Stimulated activated CD4-positive, alpha-beta T cell treated with anti-CD3 and anti-CD28 coated beads, TNF-alpha, amount 100 ng/mL, for 1 hour (primary cell): ENCODE measurements at places on chromosomes 3 and 15.

DNA sequence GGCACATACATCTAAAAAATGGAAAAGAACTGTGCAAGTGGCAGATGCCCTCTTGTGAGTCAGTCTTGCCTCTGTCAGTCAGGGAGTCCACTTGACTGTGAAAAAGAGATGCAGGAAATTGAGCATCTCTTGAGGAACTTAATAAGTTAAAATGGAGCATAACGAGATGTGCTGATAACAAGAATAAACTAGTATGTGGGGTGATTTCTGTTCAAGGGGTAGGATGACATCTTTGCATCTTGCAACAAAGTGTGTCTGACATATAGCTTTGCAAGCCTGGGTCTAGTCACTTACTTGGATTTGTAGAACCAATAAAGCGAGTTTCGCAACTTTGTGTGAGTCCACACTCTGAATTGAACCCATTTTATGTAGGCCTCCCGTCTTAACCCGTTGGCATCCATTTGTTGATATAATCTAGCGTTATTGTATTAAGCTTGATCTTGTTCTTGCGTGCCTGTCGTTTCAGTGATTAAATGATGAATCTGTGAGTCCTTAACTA lies 2.2 kb downstream of the USP3 start:
- no peak for DNase-seq

GRCh38 chr15:70853318-70853972 lies 512 bp downstream of the LARP6 start:
- DNase-seq = no peak

GRCh38 chr3:174303907-174304560 lies 555.1 kb upstream of the NAALADL2 start:
- no peak for DNase-seq

- DNase-seq = no peak
Observed at GRCh38 chr3:180802837-180803236, 109.6 kb upstream of the FXR1 start.

DNA sequence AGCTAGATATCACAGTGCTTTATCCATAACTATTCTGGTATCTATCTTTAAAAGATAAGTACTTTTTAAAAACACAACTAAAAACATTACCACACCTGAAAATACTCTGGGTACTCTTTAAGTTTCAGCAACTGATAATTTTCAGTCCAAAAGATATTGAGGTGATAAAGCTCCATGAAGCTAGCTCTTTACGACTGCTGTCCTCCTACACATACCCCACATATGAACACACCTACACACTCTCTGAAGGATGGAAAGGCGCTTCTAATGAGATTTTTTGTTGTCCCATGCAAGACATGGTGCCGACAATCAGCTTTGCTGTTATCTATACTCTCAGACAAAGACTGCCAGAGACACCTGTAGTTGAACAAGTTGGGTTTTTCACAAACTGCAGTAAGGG lies 19.1 kb upstream of the TM4SF4 start:
- DNase-seq = no peak

GRCh38 chr3:120894316-120895057 lies 13.5 kb upstream of the STXBP5L start:
- DNase-seq = no peak

- no peak for DNase-seq
Observed at GRCh38 chr15:73941871-73942635, 15.8 kb downstream of the LOXL1 start.

GRCh38 chr3:113070681-113071113 lies 79.9 kb downstream of the GTPBP8 start:
- no peak for DNase-seq

- no peak for DNase-seq
Observed at GRCh38 chr3:134394380-134394779, 20.1 kb upstream of the AMOTL2 start.

- DNase-seq = no peak
Observed at GRCh38 chr3:141236361-141236760, 4.7 kb downstream of the PXYLP1 start.

DNA sequence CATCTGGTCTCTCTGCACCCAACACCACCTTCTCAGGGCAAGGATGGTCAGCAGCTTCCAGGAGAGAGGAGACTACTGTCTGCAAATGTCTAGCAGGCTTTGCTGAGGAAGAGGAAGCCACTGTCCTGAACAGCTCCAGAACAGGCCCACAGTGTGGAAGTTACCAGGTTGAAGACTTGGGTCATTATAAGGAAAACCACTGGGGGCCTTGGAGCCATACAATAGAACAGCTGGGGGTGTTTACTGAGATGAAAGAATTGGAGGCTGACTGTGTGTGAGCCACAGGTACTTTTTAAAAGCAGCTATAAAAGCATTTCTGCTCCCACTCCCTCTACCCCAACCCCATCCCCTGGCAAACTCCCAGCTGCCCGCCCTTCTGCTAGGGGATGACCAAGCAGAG lies 24.2 kb downstream of the SRGAP3 start:
- DNase-seq = no peak

GRCh38 chr15:78098131-78098755 lies 5.9 kb downstream of the SH2D7 start:
- DNase-seq = no peak

GRCh38 chr3:48428572-48429316 lies 1.1 kb downstream of the PLXNB1 start:
- DNase-seq = no peak

DNA sequence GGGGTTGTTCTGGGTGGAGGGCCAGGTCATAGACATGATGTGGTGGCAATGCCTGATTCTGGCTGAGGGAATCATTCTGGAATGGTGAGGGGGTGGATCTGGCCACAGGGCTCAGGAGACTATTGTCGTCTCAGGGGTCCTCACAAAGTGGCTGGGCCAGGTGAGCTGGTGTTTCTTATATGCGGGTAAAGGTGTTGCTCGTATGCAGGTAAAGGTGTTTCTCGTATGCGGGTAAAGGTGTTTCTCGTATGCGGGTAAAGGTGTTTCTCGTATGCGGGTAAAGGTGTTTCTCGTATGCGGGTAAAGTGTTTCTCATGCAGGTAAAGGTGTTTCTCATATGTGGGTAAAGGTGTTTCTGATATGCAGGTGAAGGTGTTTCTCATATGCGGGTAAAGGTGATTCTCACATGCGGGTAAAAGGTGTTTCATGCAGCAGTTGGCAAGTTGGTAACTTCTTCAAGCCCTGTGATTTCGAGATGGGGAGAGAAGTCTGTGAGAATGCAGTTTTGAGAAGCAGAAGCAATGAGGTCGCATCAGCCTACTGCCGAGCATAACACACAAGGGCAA lies 10.5 kb upstream of the MUC4 start:
- DNase-seq = no peak

GRCh38 chr3:144063306-144063705 lies 91.7 kb downstream of the DIPK2A start:
- no peak for DNase-seq

DNA sequence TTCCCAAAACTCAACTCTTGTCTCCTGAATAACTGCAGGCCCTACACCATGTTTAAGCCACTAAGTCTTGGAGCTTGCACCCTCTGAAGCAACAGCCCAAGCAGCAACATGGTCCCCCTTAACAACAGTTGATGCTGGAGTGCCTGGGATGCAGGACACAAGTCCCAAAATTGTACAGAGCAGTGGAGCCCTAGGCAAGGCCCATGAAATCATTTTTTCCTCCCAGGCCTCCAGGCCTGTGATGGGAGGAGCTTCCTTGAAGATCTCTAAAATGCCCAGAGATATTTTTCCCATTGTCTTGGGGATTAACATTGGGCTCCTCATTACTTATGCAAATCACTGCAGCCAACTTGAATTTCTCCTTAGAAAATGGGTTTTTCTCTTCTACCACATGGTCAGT lies 311.9 kb upstream of the EPHA3 start:
- DNase-seq = no peak

GRCh38 chr3:184496933-184497332 lies 64.7 kb upstream of the EPHB3 start:
- no peak for DNase-seq

- no peak for DNase-seq
Observed at GRCh38 chr3:102123590-102124190, 274.4 kb downstream of the NFKBIZ start.

- no peak for DNase-seq
Observed at GRCh38 chr3:192684151-192684550, 43.2 kb downstream of the FGF12 start.

- DNase-seq = no peak
Observed at GRCh38 chr15:36275656-36276055, 303.8 kb upstream of the CDIN1 start.

- no peak for DNase-seq
Observed at GRCh38 chr3:57949344-57949743, 58.9 kb upstream of the FLNB start.

DNA sequence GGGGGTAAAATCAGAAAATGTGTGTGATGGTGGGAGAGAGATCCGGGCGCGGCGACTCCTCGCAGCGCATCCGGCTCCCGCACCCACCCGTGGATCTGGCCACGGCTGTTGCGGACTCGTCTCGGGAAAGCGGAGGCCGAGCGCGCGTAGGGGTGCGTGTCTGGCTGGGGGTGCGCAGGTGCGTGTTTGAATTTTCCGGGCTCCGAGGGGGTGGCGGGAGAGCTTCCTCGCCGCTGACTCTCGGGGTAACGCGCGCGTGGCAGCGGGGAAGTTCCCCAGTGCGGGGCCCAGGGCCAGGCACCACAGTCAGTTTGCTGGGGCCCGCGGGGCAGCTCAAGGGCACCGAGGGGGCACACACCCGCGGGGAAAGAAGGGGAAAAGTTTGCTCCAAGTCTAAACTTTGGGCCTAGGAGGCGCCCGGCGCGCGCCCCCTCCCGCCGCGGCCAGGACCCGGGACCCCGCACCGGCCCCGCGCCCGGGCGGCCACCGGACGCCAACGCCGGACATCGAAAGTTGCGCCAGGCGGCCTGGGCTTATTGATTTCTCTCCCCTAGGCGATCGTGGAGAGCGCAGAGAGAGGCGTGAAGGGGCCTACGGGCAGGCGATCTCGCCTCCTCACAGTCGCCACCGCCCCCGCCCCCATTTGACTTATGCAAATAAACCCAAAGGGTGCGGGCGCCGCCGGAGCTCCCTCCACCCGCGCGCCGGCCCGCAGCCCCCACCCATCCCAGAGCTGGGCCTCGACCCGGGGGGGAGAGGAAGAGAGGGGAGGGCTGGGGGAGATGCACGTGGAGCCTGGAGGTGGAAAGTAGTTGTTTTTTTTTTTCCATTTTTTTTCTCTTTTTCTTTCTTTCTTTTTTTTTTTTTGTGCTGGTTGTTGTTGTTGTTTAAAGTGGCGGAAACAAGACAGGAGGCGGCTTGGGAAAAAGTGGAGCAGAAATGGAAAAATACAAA lies 639 bp downstream of the FOXP1 start:
- DNase-seq = no peak

DNA sequence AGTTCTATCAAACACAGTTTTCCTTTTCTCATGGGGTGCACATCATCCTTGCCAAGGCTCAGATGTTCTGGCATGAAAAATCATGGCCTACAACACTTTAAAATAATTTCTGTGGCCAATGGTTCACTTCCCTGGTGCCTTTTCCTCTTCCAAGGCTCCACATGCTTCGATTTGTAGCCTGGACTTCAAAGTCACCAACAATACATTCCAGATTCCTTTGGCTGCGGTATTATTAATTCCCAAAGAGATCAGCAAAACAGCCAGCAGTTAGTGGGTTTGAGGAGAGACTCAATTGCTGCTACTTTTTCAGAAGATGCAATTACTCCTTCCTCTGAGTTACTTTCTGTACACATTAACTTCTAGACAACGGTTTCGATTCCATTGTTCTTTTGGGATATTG lies 80.3 kb upstream of the CCDC80 start:
- no peak for DNase-seq

- DNase-seq = no peak
Observed at GRCh38 chr3:119485563-119485962, 12.8 kb upstream of the TIMMDC1 start.

DNA sequence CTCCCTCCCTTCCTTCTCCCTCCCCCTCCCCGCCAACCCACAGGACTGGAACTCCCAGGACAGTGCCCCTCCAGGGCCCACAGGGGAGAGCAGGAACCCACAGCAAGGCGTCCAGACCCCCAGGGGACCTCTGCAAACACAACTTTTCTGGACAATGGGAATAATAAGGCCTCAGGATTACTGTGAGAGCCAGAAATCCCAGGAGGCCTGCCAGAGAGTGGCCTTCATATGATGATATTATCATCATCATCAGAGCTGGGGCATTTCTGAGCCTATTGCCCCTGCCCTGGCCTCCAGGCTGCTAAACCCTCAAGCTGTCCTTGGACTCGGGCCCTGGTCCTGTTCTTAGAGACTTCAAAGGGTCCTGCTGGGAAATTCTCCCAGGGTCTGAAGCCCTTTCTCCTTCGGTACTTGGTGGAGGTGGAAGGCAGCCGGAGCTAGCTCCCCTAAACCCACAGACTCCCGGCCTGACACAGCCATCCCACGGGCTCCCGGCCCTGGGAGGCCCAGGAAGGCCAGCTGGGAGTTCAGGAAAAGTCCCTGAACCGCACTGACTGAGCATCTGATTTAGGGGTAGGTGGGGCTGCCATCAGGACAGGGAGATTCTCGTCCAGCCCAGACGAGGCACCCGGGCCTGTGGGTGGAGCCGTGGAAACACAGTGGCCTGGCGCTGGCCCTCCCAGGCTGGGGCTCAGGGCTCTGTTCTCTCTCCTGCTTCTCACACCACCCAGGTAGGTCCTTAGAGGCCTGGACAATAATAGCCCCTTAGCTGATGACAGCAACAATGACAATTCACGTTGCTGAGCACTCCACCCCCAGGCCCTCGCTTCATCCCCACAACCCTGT lies 4.9 kb downstream of the CALML4 start:
- DNase-seq = no peak

DNA sequence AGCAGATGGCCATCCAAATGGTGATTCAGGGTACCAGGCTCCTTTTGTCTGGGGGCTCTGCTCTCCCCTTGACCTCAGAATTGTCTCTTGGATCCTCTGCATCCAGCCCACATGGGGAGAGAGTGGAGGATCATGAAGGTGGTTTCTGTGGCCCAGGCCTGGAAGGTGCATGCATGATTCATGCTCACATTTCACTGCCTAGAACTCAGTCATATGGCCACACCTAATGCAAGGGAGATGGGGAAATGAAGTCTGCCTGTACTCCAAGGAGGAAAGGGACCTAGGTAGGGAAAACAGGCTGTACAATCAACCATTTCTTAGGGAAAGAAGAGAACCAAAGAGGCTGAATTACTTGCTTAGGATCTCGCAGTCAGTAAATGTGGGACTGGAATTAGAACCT lies 15.1 kb downstream of the HRG start:
- no peak for DNase-seq

- no peak for DNase-seq
Observed at GRCh38 chr3:58685641-58686040, 19.1 kb upstream of the FAM3D start.
